Lower lobe of right lung (tissue), 2 donors: ENCODE measurements at places on chromosomes 5 and 9.

DNA sequence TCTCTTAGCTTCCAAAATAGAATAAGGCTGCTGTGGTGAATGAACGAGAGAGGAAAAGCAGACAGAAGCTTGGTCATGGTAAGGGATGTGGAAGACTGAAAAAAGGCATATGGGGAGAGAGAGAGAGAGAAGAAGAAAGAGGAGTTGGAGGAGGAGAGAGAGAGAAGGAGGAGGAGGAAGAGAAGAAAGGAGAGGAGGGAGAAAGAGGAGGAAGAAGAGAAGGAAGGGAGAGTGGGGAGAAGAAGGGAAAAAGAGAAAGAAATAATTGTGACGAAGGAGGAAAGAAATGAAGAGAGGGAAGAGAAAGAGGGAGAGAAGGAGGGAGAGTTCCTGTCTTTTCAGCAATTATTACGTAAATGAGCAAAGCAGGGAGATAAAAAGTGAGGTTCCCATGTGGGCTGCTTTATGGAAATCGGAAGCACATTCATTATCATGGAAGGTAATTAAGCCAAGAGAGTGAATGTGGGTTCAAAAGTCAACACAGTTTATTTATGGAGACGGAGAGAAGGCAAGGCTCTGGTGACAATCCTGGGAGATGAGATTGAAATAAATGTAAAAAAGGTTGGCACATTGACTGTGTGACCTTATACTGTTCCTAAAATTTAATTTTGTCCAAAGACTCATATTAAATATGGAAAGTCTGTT lies 611.2 kb downstream of the KIF4B start:
- no peaks in the 10 kb centered on the region for H3K36me3 ChIP-seq
- H3K4me3 ChIP-seq = no peak overlapping the region
- no peaks in the 10 kb centered on the region for H3K27me3 ChIP-seq
- no peak for DNase-seq
- no peak overlapping the region for H3K27ac ChIP-seq

GRCh38 chr9:131755541-131756198 lies 15.8 kb upstream of the RAPGEF1 start:
- peak; percentile 88 for DNase-seq
- no peak overlapping the region for H3K27ac ChIP-seq
- peaks cover 42% of the 10 kb centered on the region for H3K27me3 ChIP-seq
- no peaks in the 10 kb centered on the region for H3K4me1 ChIP-seq
- H3K36me3 ChIP-seq = no peaks in the 10 kb centered on the region

DNA sequence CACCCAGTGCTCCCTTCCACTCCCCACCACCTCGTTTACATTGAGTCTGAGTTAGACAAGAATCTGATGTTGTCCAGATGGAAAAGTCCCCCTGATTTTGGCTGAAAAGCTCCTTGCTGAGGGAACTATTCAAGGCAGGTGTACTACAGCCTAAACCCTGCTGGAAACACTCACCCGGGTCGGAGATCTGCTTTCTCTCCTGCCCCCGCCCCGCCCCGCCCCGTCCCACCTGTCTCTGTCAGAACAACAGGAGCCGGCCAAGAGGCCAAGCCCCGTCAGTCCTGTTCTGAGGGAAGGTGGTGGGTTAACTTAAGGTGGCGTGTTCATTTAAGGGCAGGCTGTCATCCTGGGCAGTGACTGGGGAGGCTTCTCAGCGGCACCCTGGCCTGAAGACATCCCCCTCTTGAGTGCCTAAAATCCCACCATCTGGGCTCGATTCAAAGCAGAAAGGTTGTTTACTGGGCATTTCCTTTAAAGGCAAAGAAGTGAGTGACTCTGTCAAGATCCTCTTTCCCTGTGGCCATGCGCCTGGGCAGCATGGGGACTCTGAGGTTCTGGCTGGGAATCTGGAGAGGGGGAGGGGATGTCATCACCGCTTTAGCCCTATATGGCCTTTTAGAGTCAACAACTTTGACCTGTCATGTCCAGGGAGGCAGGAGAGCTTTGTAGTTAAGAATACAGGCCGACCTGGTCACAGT lies 71.1 kb upstream of the NEURL1B start:
- H3K4me3 ChIP-seq = no peak overlapping the region
- H3K27me3 ChIP-seq = no peaks in the 10 kb centered on the region
- H3K36me3 ChIP-seq = no peaks in the 10 kb centered on the region
- no peaks in the 10 kb centered on the region for H3K4me1 ChIP-seq
- DNase-seq = no peak

DNA sequence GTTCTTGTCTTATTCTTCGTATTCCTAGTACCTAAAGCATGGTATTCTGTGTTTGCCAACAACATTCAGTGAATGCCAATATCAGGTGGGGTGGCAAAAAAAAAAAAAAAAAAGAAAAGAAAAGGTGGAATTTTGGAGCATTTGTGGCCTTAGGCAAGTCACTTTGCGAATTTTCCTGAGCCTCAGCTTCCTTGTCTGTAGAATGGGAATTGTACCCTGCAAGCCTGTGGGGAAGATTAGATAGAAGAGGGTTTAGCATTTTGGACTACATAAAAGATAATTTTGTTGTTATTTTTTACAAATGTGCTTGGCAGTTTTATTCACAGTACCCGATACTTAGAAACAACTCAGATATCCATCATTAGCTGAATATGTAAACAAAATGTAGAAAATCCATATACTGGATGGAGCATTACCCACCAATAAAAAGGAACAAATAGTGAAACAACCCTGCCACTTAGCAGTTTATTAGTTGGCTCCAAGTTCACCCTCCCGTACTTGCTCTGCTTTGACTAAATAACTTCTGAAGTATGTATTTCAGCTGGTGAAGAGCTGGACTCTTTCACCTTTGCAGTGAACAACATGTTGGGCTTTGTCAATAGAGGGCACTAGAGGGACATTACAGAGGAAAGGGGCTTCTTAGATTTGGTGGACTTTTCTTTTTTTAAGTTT lies 13.6 kb downstream of the UBE2D2 start:
- DNase-seq = no peak
- peaks cover 20% of the 10 kb centered on the region for H3K36me3 ChIP-seq
- no peak overlapping the region for H3K27ac ChIP-seq
- no peaks in the 10 kb centered on the region for H3K27me3 ChIP-seq

- no peak overlapping the region for H3K27ac ChIP-seq
- H3K27me3 ChIP-seq = no peaks in the 10 kb centered on the region
- no peak overlapping the region for H3K4me3 ChIP-seq
Measured at GRCh38 chr9:37939575-37940095, 35.7 kb upstream of the SLC25A51 start.
